Transverse colon (tissue), 4 donors: ENCODE measurements at places on chromosomes 1 and 21. TPM values are rescaled to one million over a fixed set of nuclear protein-coding genes. Genes with fewer than 3 reads are reported as not detected.

- H3K36me3 ChIP-seq, result no peaks in the 10 kb centered on the region
- no peaks in the 10 kb centered on the region for H3K27me3 ChIP-seq
- H3K4me1 ChIP-seq, result peaks cover 3% of the 10 kb centered on the region
- no peak overlapping the region for H3K27ac ChIP-seq
- no peak for DNase-seq
- H3K4me3 ChIP-seq, result no peak overlapping the region
Observed at GRCh38 chr1:220684890-220685289, 5.3 kb upstream of the C1orf115 start.

DNA sequence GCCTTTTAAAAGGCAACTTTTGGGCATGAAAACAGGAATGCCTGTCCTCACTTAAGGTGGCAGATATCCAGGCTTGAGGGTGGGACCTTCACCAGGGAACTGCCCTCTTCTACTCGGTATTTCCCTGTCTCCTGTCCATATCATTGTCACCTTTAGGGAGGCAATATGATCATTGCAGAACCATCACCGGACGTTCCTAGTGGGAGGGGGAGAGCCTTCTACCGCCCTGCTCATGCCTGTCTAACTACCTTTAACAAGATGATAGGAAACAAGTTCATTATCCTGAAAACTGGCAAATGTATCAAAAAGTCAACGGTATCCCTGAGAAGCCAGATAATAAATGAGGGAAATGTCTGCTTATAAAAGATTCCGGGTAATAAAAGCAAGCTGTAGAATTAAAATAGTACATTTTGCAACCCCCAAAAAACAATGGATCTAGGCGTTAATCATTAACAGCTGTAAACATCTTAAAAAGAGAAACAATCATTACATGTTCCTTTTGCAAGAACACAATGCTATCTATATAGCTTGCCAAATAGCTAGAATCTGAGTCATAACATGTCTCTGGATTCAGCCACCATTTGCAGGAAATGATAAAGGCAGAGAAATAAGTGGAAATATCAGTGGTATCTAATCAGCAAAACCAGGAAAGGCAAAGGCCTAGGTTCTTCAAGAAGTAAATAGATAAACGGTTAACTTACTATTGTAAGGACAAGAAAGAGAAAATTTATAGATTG is 852.9 kb upstream of the ADGRL4 start:
- H3K4me3 ChIP-seq, result no peak overlapping the region
- H3K4me1 ChIP-seq, result no peaks in the 10 kb centered on the region
- H3K27ac ChIP-seq, result no peak overlapping the region
- H3K36me3 ChIP-seq, result no peaks in the 10 kb centered on the region

- no peaks in the 10 kb centered on the region for H3K36me3 ChIP-seq
- peaks cover 19% of the 10 kb centered on the region for H3K4me1 ChIP-seq
- peak overlapping the region; percentile 62 for H3K4me3 ChIP-seq
Observed at GRCh38 chr1:8816831-8817411, 519 bp downstream of the RERE start.

DNA sequence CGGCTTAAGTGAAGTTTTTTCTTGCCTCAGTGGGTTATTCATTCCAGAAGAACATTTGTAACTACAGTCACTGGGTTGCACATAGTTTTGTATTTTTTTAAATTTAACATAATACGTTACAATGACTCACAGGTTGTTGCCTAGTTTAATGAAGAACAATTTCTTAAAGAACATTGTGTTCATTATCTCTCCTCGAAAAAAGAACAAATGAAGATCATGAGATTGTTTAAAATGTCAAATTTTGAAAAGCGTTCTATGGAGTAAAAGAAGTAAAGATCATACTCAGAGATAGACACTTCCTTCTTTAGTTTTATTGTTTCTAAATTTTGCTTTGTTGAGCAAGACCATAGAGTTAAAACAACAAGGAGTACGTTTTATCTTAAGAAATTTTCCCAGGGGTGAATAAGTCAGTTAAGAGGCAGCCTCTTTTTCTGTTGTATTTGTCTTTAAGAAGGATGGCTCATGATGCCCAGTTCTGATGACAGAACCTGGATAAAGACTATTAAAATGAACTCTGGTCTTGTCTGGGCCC is 10.5 kb upstream of the SLAMF1 start:
- no peaks in the 10 kb centered on the region for H3K4me1 ChIP-seq
- no peak overlapping the region for H3K4me3 ChIP-seq
- no peaks in the 10 kb centered on the region for H3K36me3 ChIP-seq
- no peaks in the 10 kb centered on the region for H3K27me3 ChIP-seq
- DNase-seq, result no peak

GRCh38 chr1:203308923-203309331 is 3.6 kb downstream of the BTG2 start:
- peak overlapping the region; percentile 82 for H3K4me3 ChIP-seq
- H3K27ac ChIP-seq, result peak overlapping the region; percentile 99
- H3K4me1 ChIP-seq, result peaks cover 42% of the 10 kb centered on the region

Gene TRIM67
- under 0.01 TPM for total RNA-seq

Gene ADORA3
- total RNA-seq, result not detected

Gene NCAM2
- not detected for total RNA-seq
